ENCODE measurements at places on chromosomes 1 and 21. TPM values are rescaled to one million over a fixed set of nuclear protein-coding genes. Genes with fewer than 3 reads are reported as not detected.

SH2D1B gene
- not detected for total RNA-seq

DNA sequence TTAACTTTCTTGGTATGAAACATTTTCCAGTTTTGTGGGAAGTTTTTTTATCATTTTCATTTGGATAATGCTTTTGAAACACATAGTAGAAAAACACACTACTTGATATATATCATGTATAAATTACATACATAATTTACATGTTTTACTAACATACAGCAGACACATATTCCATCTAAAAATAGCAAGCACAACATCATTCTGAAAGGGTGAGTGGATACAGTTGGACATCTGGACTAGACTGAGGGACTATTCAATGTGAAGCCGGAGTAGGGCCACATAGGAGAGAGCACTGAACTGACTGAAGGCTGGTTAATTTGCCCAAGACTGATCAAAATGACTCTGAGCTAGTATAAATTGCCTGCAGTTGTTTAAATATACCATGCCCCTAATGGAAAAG lies 11.7 kb downstream of the CDKN2C start:
- H3K4me3 ChIP-seq, result no peak overlapping the region

DNA sequence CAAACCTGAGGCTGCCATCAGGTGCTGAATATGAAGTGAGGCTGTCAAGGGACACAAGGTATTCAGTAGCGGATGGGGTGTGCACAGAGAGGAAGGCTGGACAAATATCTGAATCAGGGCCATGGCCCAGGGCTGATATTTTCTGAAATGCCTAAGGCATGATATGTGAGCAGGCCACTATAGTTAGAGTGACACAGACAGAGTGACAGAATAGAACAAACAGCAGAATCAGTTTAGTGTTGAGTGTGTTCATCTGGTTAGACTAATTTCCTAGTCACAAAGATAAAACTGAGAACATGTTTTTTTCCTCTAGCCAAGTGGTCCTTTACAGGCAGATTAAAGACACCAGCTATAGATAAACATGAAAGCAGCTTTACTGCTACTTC lies 3.9 kb downstream of the OVAAL start:
- H3K27ac ChIP-seq, result no peak overlapping the region
- no peaks in the 10 kb centered on the region for H3K27me3 ChIP-seq
- DNase-seq, result no peak

DNA sequence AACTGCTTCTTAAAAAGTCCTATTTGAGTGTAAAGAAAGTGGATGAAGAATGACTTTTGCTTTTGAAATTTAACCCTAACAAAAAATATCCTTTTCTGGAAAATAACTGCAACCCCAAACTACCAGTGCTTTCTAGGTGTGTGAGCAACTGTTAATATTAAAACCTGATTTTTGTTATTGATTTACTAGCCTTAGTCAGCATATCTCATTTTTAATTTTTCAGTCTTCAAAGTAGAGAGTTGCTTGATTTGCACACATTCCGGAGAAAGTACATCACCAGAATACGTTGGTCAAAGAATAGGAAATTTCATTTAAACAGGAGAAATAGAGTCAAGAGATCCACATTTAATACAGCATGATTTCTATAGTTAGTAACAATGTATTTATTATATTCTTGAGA lies 141.8 kb upstream of the ADAMTS5 start:
- peaks cover 9% of the 10 kb centered on the region for H3K4me1 ChIP-seq
- H3K27me3 ChIP-seq, result no peaks in the 10 kb centered on the region
- H3K27ac ChIP-seq, result peak overlapping the region; percentile 53
- DNase-seq, result no peak
- no peaks in the 10 kb centered on the region for H3K36me3 ChIP-seq

DNA sequence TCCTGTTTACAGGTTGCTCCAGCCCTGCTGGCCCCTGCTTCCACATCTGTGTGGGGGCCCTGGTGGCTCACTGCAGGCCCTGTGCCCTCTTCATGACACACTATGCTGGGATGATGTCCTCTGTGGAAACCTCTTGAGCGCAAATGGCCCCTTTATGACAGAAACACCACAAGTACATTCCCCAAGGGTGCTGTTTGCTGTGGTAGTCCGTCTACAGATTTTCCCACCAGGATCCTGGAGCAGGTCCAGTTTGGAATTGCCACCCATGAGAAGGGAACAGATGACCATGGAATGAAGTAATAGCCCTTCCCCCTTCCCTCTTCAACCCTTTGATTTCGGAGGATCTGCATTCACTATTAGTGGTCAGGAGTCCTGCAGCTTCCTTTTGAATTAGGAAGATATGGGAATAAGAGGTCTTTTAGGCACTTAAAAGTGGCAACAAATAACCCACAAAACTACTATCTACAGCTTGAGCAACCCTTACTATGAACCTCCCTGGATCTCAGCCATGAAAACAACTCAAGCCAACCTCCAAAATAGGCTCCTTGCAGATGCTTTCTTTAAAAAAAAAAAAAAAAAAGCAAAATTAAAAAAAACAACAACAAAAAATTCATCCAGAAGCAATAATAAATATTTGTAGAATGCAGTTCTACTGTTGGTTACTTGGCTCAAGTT lies 121.9 kb upstream of the TSPAN2 start:
- DNase-seq, result no peak
- no peak overlapping the region for H3K4me3 ChIP-seq
- no peaks in the 10 kb centered on the region for H3K27me3 ChIP-seq
- H3K27ac ChIP-seq, result no peak overlapping the region
- no peaks in the 10 kb centered on the region for H3K36me3 ChIP-seq

GRCh38 chr1:93080179-93080823 lies 1.2 kb downstream of the MTF2 start:
- H3K4me1 ChIP-seq, result no peaks in the 10 kb centered on the region
- no peak overlapping the region for H3K27ac ChIP-seq
- H3K27me3 ChIP-seq, result no peaks in the 10 kb centered on the region

Measured in ovary (tissue), 10 donors.